Activated T-helper 1 cell treated with anti-CD3 and anti-CD28 coated beads, Interleukin-12 subunit alpha, Interleukin-12 subunit beta, Interleukin-2, Interleukin-4 antibody, amounts not matched to agents 30 ng/mL and 10 ng/mL and 1 ng/mL, durations not matched to agents 14 hours and 24 hours and 36 hours (primary cell): ENCODE measurements at places on chromosomes 2 and 18.

DNA sequence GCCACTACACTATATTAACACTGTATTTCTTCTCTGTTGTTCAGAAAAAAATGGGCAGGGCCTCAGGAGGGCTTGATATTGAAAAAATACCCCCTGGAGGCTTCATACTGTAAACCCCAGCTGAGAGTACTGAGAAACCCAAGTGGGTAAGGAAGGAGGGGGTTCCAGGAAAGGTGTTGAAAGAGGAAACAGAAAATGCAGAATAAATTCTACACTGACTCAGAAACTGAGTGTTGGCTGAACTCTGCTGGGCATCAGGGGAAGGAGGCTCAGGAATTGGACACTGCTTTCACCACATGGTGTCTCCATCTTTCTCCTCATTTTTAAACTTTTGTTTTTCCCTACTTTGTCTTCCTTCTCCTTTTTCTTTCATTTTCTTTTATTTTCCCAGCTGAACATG, 253.7 kb downstream of the DYM start:
- no peak for DNase-seq

GRCh38 chr2:57890464-57890863, 156.1 kb upstream of the VRK2 start:
- DNase-seq: no peak

- DNase-seq: no peak
Observed at GRCh38 chr2:159185401-159186130, 100.9 kb downstream of the WDSUB1 start.

DNA sequence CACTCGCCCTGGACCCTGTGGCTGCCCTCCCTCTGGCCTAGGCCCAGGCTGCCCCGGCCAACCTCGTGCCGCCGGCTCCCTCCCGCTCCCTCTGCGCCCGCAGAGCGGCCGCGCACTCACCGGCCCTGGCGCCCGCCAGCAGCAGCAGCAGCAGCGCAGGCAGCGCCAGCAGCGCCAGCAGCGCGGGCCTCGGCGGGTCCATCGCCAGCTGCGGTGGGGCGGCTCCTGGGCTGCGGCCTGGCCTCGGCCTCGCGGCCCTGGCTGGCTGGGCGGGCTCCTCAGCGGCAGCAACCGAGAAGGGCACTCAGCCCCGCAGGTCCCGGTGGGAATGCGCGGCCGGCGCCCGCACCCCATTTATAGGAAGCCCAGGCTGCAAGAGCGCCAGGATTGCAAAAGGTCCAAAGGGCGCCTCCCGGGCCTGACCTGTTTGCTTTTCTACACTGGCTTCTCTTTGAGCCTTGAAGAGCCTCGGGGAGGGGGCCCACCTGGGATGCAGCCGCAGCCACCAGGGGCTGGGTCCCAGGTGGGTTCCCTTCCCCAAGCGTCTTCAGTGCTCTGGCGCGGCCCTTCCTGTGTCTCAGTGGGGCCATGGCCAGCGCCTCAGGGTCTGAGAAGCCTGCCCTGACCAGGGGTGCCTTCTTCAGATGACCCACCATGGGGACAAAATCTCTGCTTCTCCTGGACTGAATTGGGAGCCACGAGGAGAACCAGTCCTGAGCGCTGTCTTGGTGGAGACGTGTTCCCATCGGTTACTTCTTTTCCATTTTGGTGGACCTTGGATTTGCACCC, at the start of gene APOB:
Gene APOB, minus strand, starts transcription at position 330 of the 789 bp plus-strand sequence. Its CDS starts 128 bp downstream, at position 202.
- no peak for DNase-seq

- DNase-seq: no peak
Observed at GRCh38 chr2:27249159-27249890, 13.5 kb downstream of the SLC30A3 start.

- peak; percentile 43 for DNase-seq
Observed at GRCh38 chr18:58321986-58322385, 278.0 kb downstream of the NEDD4L start.

DNA sequence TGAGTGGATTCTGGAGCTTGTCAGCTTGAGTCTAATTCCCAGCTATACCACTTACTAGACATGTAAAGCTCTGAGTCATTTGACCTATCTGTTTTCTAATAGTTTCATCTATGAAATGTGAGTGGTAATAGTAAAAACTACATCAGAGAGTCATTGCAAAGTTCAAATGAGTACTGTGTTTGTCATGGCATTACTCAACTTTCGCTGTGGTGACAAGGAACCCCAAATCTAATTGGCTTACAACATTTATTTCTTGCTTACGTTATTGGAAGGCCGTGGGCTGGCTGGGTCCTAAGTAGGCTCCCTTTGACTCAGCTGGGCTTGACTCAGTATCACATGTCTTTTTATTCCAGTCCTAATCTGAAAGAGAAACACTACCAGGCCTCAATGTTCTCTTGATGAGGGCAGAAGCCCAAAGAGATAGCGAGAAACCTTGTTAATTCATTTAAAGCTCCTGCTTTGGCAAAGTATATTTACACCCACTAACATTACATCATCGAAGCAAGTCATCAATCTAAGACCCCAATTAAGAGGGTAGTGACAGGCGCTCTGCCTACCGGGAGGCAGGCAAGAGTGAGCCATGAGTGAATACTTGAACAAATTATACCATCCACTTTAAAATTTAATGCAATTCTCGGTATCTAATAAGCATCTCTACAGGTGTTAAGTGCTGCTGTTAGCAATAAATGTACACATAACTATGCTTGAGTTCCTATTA, 431.8 kb upstream of the SPHKAP start:
- no peak for DNase-seq

- DNase-seq: no peak
Observed at GRCh38 chr2:44740678-44741077, 200.8 kb upstream of the SIX3 start.

- no peak for DNase-seq
Observed at GRCh38 chr2:161042990-161043625, 117.1 kb upstream of the TANK start.

- no peak for DNase-seq
Observed at GRCh38 chr2:231138699-231139098, 13.9 kb upstream of the HTR2B start.

DNA sequence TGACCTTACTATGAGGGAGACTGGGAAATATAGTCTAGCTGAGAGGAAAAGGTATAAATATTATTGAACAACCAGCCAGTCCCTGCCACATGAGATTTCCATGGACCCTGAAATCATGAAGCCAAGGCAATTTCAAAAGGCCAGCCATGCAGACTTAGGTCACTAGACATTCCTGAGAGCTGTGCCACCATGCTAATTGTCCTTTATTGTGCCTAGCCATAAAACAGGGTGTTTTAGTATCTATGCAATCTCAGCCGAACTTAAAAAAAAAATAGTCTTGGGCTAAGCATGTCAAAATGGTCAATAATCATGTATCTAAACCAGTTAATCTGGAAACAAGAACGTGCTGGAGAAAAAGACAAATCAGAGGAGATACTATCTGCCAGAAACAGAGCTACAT, 269.5 kb downstream of the LNPK start:
- DNase-seq: no peak

DNA sequence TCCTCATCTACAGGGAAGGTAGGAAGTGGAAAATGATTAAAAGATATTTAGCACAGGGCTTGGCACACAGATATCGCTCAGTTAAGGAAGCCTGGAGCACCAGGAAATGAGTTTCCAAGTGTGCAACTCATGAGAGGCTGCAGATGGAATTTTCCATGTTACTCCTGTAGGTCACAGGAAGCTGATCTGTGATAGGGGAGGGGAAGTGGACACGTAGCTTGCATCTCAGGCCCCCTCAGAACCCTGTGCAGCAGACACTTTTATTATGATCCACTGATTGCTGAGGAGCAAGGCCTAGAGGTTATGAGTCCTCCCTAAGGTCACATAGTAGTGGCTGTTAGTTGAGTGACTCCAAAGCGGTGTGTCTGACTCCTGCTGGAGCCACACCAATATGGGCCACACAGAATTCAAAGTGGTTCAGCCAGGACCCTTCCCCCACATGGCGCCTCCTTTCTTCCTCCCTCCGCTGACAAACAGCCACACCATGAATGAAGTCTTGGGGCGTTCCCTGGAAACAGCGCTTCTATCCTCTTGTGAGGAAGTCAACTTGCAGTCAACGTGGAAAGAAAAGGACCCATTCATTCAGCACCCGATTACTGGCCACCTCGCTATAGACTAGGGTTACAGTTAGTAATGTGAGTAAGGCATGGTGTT, 21.5 kb downstream of the DYSF start:
- no peak for DNase-seq

- no peak for DNase-seq
Observed at GRCh38 chr18:9413576-9413975, 61.7 kb upstream of the RALBP1 start.

- DNase-seq: no peak
Observed at GRCh38 chr18:12403601-12404506, 3.9 kb upstream of the PRELID3A start.

DNA sequence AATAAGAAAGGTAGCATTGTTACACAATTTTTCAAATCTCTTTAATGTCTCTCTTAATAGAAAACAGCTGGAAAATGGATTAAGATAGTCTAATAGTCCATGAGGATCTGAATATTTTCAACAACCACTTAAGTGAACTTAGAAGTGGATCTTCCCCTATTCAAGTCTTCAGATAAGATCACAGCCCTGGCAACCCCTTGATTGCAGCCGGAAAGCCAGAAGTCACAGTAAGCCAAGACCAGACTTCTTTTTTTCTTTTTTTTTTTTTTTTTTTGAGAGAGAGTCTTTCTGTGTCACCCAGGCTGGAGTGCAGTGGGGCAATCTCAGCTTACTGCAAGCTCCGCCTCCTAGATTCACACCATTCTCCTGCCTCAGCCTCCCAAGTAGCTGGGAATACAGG, 18.6 kb upstream of the ZC3H15 start:
- DNase-seq: no peak

DNA sequence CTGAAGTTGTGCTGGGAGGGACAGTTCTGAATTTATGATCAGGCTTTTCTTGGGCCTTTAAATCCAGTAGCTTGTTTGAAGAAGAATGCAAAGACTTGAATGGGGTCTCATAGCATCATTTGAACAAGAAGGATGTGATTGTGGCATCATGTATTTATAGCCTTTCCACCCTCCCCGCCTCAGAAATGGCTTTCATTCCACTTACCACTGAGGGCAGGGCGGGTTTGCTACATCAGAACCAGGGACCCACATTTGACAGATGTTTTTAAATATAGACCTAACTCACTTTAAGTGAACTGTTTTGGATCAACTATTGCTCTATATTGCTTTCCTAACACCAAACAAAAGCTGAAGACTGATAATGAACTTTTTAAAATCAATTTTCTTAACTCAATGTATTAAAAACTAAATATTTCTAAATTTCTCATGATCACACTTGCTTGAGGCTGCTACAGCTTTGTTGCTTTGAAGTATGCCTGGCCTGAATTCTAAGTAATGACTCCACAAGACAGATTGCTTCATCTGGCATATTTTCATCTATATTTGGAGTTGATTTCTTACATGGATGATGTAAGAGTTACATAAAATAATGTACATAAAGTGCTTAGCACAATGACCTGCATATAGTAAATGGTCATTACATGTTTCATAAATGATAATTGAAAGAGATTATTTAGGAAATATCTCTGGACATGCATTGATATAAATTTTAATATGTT, 1552.9 kb upstream of the SLC39A10 start:
- DNase-seq: no peak

GRCh38 chr2:148602885-148603561, 41.5 kb upstream of the EPC2 start:
- no peak for DNase-seq

- DNase-seq: no peak
Observed at GRCh38 chr2:124162256-124162655, 137.2 kb downstream of the CNTNAP5 start.

DNA sequence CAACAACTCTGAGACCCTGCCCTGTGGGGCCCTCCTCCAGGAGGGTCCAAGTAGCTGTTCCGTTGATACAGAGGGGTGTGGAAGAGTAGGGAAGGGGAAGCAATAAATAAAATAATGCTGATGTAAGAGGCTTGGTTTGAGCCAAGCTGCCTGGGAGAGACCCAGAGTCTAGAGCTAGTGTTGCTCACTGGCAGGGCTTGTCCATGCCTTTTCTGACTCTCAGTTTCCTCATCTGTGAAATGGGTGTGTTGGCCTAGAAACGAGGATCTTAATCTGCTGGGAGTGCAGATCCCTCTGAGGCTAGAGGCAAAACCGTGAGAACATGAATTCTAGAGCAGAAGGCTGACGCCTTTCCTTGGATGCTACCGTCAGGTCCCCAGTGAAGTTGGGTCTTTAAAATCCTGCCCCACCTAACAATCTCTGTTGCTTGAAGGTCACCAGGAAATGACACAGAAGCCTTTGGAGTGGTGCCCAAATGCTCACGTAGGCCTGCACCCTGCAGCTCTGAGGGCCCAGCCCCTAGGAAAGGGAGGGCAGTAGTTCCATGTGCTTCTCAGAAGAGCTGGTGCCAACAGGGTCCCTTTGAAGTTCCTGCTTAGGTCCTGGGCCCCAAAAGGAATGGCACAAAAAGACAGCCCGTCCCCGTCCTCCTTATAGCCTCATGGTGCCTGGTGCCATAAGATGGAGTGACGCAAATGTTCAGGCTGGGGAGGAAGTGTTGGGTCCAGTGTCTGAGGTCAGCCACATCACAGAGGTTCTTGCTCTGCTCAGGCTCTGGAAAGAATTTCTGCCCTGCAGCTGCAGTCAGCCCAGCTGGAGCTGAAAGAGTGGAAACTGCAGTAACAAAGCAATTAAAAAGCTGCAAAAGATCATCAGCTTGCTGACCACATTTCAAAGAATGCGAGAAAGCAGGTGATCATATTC, 73.2 kb upstream of the SMAD2 start:
- DNase-seq: no peak

- no peak for DNase-seq
Observed at GRCh38 chr2:78431241-78431640, 594.3 kb upstream of the REG3G start.

DNA sequence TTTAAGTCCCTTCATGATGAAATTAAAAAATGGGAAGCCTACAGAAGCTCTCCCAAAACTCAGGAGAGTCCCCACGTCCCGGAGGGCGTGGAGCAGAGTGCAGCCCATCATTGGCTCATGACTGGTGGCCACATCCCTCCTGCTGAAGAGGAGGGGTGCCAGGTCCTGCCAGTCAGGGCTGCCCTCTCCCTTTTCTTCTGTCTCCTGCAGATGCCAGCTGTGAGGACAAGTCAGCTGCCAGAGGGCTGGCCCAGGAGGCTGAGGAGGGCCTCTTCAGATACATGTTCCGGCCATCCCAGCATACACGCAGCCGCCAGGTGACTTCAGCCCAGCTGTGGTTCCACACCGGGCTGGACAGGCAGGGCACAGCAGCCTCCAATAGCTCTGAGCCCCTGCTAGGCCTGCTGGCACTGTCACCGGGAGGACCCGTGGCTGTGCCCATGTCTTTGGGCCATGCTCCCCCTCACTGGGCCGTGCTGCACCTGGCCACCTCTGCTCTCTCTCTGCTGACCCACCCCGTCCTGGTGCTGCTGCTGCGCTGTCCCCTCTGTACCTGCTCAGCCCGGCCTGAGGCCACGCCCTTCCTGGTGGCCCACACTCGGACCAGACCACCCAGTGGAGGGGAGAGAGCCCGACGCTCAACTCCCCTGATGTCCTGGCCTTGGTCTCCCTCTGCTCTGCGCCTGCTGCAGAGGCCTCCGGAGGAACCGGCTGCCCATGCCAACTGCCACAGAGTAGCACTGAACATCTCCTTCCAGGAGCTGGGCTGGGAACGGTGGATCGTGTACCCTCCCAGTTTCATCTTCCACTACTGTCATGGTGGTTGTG, 2.6 kb downstream of the INHA start:
- no peak for DNase-seq
